T-helper 2 cell (primary cell): ENCODE measurements at places on chromosomes 3 and 15.

- no peak for DNase-seq
These were observed 3.3 kb upstream of the LRTM1 start for GRCh38 chr3:54931182-54931581.

GRCh38 chr3:146334151-146334550, 83.2 kb upstream of the PLSCR4 start:
- no peak for DNase-seq

DNA sequence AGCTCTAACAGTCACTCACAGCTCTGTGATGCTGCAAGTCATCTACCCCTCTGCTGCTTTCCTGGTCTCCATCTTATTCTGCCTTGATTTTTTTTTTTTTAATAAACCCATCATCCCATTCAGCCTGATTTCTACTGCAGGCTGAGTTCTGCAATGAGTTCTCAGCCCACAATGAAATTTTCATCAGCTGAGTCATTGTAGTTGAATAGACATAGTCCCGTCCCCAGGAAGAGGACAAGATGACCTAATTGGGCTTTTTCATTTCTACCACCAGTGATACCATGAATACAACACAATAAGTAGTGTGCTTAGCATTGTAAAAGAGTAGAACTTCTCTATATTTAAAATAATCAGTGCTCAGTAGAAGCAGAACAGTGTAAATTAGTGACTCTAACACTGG, 59.3 kb downstream of the C3orf85 start:
- DNase-seq = no peak

GRCh38 chr3:22159004-22159695, 408.1 kb upstream of the ZNF385D start:
- DNase-seq = no peak

GRCh38 chr3:156751461-156752025, 74.6 kb upstream of the LEKR1 start:
- DNase-seq = no peak

GRCh38 chr3:87127281-87127680, 99.8 kb upstream of the CHMP2B start:
- DNase-seq = no peak

DNA sequence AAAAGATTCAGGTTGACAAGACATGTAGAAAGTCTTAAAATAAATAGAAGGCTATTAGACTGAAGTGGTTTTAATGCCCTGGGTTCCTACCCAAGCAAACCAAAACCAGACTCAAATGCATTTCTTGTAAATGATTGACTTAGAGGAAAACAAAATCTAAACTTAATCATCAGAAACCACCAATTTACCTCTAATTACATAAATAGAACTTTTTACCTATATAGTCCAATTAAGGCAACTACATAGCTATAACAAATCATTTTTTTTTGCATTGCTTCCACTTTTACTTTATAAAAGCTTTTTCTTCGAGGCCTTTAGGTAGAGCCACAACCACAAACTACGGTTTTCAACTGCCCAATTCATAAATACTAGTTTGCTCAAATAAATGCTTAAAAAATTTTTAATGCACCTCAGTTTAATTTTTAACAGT, 231.3 kb upstream of the ARHGEF26 start:
- no peak for DNase-seq

GRCh38 chr15:95277266-95277665, 1045.9 kb downstream of the MCTP2 start:
- DNase-seq = no peak
